ENCODE measurements at places on chromosomes 2 and 18. TPM values are rescaled to one million over a fixed set of nuclear protein-coding genes. Genes with fewer than 3 reads are reported as not detected.

The TCF7L1 gene
- total RNA-seq: not detected

The TBR1 gene
- 0.05 TPM for total RNA-seq

The ABCB6 gene
- total RNA-seq: 67.7 TPM

The APLF gene
- total RNA-seq: 0.46 TPM

The SPRED2 gene
- 20.4 TPM for total RNA-seq

DNA sequence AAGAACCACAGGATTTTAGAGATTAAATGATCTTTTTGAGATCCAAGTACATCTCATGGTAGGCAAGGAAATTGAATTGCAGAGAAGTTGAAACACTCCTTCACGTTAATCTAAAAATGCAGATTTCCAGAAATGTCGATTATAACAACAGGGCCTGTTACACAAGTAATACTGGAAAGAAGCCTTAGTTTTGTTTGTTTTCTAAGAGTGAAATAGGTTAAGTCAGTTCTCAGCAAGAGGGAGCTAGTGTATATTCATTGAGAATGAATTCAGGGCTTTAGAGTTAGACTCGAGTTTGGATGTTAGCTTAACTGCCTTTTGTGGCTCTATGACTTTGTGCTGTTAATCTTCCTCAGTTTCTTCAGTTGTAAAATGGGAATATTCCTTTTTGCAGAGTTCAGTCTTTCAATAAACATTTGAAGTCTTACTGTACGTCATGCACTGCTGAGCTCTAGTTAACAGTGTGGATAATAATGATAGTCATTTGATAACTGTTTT is 926 bp downstream of the NDUFV2 start:
- DNase-seq: no peak

- no peak for DNase-seq
Observed at GRCh38 chr18:61556862-61557261, 223.6 kb downstream of the CDH20 start.

DNA sequence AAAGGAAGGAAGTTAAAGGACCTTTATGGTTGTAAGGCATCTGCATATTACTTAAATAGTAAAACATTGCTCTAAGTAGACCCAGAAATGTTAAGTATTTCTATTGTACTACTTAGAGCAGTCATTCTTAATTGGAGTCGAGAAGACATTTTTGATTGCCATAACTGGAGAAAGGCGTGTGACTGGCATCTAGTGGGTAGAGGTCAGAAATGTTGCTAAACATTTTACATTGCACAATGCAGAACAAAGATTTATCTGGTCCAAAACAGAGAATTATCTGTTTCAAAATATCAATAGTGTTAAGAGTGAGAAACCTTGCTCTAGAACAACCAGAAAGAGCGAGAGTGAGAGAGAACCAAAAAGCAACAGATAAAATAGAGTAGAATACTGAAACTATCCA is 23.3 kb upstream of the ROCK1 start:
- DNase-seq: no peak

DNA sequence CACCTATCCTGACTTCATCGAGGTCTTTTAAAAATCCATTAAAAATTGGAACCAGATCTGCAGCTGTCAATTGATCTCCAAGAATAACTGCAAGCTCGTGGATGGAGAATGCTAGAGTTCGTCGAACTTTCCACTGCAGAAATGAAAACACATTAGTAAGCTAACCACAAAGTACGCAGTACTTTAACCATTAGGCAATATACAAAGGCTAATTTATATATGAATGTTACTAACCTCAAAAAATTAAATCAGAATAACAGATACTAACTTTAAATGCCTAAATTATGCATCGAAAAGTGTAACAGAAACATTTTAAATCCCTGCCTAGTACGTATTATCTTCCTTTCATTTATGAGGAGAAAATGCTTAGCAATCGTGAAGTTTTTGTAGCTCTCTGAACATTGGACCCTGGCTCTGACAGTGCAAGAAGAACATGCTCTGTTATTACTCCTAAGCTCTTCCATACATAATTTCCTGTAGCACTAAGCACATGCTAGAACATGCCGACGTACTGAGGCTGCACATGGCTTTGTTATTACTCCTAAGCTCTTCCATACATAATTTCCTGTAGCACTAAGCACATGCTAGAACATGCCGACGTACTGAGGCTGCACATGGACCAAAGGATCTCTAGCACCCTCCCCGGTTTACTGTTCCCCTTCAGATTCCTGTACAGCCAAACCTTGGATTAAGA is 57.0 kb downstream of the PPP4R1 start:
- no peak for DNase-seq

DNA sequence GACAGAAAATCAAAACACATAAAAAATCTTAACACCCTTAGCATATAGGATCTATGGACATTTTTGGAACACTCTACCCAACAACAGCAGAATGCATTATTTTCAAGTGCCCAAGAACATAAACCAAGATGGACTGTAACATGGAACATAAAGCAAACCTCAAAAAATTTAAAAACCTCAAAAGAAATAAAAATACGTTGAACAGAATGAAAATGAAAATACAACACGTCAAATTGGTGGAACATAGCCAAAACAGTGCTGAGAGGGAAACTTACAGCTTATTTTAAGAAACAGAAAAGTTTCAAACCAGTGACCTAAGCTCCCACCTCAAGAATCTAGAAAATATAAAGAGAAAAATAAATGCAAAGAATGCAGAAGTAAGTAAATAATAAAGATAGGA is 58.3 kb upstream of the BCL2L11 start:
- DNase-seq: no peak

GRCh38 chr2:223586261-223586660 is 15.9 kb downstream of the SCG2 start:
- no peak for DNase-seq

DNA sequence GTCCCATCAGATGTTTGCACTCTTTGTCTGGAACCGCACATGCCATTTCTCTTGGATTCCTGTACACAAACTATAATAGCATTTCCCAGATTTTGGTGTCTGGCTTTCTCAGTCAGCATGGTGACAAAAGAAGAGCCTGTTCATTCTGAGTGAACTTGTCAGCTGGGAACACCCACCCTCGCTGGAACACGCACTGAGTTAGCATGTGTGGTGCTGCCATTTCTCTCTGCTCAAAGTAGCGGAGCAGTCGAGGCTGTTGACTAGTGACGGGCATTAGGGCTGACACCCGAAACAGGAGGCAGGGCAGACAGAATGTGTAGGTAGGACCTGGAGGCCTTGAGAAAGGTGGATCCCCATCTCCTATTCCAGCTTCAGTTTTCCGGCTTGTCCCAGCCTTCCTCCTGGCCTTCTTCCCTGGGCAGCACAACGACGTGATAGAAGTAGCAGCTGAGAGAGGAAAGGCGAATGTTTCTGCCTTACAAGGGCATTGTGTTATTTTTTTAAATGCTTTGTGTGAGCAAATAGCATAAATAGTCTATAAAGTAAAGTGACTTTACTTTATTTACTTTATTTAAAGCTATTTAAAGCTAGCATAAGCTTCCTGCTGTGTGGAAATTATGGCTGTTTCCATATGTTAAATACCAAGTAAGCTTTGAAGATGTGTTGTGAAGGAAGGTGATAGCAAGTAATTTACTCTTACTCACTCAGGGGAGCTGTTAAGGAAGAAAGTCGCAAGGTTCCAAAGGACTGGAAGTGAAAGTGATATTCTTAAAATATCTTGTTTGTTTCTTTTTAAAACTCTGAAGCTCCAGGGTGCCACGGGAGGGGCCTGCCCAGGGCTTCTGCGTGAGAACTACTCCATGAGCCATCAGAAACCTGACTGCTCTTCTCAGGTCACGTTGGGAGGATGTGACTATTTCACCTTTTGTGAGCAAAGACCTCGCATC is 272.6 kb downstream of the NEDD4L start:
- no peak for DNase-seq

GRCh38 chr2:20728114-20728758 is 61.3 kb downstream of the GDF7 start:
- no peak for DNase-seq

Measured in NCI-H460 (cell line).